Esophagus squamous epithelium (tissue), 5 donors: ENCODE measurements at places on chromosomes 5 and 9.

- DNase-seq, result no peak
Measured at GRCh38 chr5:122183098-122183787, 53.9 kb downstream of the ZNF474 start.

- no peak for DNase-seq
Measured at GRCh38 chr9:108217431-108218349, 638.1 kb downstream of the ACTL7B start.

GRCh38 chr5:126107381-126107780 lies 315.8 kb upstream of the GRAMD2B start:
- DNase-seq, result no peak

GRCh38 chr5:174313615-174314014 lies 268.1 kb downstream of the NSG2 start:
- no peak for DNase-seq

DNA sequence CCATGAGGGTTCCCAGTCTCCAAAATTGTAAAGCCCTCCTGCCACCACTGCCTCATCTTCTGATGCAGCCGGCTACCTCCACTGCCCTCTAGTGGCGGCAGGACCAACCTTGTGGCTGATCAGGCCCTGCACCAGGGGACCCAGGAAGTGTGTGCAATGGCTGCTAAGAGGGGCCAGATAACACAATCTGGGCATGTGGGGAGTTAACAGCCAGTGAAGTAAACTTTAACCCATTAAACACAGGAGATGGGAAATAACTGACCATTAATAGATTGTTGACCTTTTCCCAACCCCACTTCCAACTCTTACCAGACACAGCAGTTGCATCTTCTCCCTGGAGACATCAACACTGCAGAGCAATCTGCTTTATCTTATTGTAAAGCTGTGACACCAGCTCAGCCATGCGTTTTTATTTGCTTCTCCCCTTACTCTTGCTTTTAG lies 63.3 kb downstream of the FREM1 start:
- no peak for DNase-seq

- no peak for DNase-seq
Measured at GRCh38 chr9:34546834-34547827, 24.3 kb upstream of the ENHO start.
